Stimulated activated CD8-positive, alpha-beta memory T cell treated with anti-CD3 and anti-CD28 coated beads, Interleukin-7, amount 100 ng/mL, for 24 hours (primary cell): ENCODE measurements at places on chromosomes 3 and 15.

- DNase-seq = no peak
Observed at GRCh38 chr3:37494216-37494615, 319.8 kb upstream of the LRRFIP2 start.

DNA sequence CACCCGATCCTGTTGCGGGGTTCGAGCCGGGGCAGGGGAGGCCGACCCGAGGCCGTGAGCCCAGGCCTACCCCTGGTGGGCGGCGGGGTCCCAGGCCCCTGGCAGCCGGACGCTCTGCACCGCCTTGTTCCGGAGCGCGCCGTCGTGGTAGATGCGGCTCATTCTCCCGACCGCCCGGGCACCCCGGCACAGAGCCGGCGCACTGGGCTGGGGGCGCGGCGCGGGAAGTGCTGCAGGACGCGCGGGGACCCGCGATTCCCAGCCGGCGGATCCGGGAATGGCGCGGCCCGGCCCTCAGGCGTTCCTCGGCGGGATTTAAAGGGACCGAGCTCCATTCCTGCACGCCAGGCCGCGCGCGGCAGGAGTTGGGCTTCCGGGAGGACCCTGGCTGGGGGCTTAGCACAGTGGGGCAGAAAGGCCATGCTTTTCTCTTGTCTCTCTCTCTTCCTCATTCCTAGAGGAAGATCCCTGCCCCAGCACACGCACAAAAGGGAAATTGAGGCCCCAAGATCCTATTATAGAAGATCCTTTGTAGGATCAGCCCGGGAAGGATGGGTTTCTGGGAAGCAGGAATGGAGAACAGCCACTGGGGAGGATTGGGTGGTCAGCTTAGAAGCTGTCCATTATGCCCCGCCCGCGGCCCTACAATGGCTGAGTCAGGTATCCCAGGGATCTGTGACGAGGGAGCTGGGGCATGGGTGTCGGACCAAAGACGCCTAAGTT is at the start of gene ARPIN:
Gene ARPIN (minus strand): TSS at position 279 of the 723 bp plus-strand sequence. CDS start 117 bp downstream, at position 162.
- no peak for DNase-seq

- no peak for DNase-seq
Observed at GRCh38 chr3:186920301-186920700, 10.0 kb upstream of the ST6GAL1 start.

GRCh38 chr3:45273681-45274515 is 47.8 kb upstream of the TMEM158 start:
- no peak for DNase-seq

DNA sequence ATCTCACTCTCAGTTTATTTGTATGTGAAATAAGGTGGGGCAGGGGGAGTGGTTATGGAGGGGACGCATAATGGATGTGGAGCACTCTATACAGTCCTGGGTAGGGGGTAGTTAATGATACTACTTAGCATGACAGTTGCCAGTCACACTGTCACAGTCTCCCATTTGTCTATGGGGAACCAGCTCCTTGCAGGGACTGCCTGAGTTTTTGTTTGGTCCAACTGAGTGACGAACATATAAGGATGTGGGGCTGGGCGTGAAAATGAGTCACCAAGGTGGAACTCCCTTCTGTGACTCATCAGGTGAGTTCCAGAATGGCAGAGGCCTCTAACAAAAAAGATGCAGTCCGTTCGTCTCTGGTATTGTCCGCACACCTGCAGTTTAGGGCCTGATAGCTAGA is 235.3 kb upstream of the ST8SIA2 start:
- no peak for DNase-seq

GRCh38 chr15:22942877-22943276 is 37.3 kb downstream of the CYFIP1 start:
- DNase-seq = no peak

DNA sequence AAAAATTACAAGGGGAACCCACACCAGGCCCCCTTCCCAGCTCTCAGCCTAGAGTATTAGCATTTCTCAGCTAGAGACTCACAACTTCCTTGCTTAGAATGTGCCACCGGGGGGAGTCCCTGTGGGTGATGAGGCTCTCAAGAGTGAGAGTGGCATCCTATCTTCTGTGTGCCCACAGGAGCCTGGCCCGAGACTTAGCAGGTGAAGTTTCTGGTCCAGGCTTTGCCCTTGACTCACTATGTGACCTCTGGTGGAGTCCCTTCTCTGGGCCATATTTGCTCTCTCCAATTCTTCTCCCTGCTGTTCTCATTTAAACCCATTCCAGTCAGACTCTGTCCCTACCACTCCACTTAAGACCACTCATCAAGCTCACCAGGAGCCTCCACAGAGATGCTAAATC is 18.1 kb downstream of the CLK3 start:
- no peak for DNase-seq

DNA sequence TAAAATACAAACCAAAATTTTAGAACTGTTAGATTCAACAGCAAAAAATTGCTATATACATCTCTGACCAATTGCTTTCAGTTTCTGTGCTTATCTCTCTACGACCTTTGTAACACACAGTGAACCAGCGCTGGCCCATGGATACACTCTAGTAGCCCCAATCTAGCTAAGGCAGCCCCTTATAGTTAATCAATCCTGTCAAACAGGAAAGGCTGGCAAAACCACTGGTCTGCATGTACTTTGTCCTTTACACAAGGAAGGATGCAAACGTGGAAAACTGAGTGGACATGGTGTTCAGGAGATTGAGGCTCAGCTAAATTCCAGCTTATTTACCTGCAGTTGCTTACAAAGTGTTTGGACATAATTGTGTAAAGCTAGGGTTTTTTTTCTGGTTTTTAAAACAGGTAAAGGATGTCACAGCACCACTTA is 25.9 kb downstream of the ADGRG7 start:
- DNase-seq = no peak

- no peak for DNase-seq
Observed at GRCh38 chr3:22982981-22983587, 220.0 kb upstream of the UBE2E2 start.

DNA sequence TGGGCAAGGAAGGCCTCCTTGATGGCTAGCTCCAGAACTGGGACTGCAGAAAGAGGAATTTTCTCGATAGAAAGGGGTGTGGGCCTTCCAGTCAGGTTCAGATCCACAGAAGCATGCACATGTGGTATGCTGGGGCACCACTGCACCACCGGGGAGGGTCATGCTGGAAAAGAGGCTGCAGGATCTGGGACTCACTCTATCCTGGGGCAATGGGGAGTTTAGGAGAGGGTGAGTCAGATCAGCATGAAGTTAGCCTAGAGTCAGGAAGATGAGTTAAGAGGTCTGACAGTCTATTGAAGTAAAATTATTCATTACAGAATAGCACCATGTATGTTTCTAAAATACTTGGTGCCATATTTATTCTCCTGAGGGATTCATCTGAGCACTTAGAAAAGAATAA is 130.2 kb upstream of the TOPAZ1 start:
- DNase-seq = no peak
